Stimulated activated CD4-positive, alpha-beta T cell treated with anti-CD3 and anti-CD28 coated beads, Interleukin-12 subunit alpha, Interleukin-12 subunit beta, amount 100 ng/mL, for 4 hours (primary cell): ENCODE measurements at places on chromosomes 5 and 9.

GRCh38 chr9:96574931-96575351, 44.7 kb downstream of the CDC14B start:
- DNase-seq, result no peak

DNA sequence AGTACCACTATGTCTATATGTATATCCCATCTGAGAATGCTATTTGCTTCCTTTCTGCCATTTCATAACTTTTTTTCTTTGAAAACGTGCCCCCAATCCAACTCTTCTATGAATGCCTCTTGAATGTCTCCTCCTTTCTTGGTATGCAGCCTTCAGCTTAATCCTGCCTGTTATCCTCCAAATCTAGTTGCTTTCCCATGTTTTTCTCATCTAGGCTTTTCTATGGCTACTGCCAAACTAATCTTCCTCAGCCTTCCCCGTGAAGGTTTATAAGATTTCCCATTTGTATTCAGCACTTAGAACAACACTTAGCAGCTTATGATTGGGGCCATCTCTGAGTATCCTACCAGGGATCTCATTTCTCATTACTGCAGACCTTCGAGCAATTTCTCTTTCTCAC, 2.5 kb downstream of the TGFBR1 start:
- DNase-seq, result no peak

- DNase-seq, result no peak
Observed at GRCh38 chr5:148844433-148845280, 18.2 kb downstream of the ADRB2 start.

- no peak for DNase-seq
Observed at GRCh38 chr9:81671880-81672280, 17.5 kb downstream of the TLE1 start.

- DNase-seq, result no peak
Observed at GRCh38 chr9:21711504-21711903, 90.9 kb upstream of the MTAP start.

- no peak for DNase-seq
Observed at GRCh38 chr5:161030229-161030628, 178.2 kb upstream of the ATP10B start.

GRCh38 chr5:71652803-71653543, 65.8 kb downstream of the MCCC2 start:
- no peak for DNase-seq

DNA sequence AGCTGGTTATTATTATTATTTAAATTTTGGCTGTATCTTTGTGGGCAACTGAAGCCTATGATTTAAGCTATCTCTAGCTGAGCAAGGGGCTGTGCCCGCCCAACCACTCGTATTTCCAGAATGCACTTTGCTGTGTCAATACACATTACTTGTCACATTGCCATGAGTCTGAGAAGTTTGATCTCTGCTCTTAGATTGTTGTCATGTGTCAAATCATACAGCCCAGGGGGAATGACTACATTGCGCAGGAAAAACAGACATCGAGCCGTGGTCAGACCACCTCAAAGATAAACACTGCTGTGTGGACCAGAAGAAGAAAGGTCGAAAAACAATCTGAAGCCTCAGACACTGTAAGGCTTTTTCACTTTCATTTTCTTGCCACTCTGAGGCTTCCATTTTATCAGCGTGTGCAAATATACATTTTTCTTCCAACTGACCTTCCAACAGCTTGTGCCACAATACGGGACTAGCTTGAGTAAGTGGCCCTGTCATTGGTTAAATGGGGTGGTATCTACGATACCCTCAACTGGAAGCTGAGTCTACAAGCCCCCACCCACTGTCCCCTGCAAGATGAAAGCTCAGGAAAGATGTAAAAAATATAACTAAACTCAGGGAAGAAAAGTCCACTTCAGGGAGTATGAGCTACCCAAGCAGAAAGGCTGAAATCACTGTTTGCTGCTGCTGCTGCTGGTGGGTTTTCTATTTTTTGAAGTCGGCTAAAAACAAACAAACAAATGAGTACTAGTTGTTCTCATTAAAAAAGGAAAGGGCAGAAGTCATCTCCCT, 603.0 kb downstream of the BNC2 start:
- no peak for DNase-seq

GRCh38 chr9:81344366-81344765, 345.0 kb downstream of the TLE1 start:
- no peak for DNase-seq

DNA sequence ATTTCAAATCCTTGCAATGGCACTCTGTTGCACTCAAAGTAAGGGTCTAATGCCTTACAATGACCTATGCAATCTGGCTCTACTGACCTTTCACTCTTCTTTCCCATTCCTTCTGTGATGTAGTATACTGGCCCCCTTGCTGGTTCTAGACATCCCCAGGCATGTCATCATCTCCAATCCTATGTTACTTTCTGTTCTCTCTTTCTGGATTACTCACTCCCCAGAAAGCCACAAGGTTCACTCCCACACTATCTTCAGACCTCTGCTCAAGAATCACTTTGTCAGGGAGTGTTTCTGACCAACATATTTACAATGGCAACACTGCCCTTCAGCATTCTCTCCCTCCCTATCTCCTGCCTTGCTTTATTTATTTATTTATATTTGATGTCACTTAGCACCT, 802.2 kb upstream of the WWC1 start:
- no peak for DNase-seq

DNA sequence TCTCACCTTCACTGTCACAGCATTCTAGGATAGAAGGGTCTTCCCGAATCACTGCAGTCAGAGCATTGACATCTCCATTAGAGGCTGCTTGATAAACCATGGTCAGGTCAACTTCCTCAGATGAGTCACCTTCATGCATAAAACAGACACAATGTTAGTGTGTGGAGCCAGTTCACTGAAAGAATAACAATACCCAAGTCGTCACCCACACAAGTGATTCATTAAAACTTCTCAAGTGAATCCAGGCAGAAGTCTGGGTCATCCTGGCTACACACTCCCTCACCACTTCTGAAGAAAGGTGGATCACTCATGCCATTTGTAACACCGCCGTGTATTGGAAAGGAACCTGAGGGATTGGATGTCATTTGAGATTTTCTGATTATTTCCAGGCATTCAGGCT, 49.6 kb downstream of the ANKRD55 start:
- DNase-seq, result no peak

- no peak for DNase-seq
Observed at GRCh38 chr9:84057662-84058061, 77.1 kb downstream of the RMI1 start.

- DNase-seq, result no peak
Observed at GRCh38 chr5:116521173-116521872, 53.3 kb downstream of the SEMA6A start.

DNA sequence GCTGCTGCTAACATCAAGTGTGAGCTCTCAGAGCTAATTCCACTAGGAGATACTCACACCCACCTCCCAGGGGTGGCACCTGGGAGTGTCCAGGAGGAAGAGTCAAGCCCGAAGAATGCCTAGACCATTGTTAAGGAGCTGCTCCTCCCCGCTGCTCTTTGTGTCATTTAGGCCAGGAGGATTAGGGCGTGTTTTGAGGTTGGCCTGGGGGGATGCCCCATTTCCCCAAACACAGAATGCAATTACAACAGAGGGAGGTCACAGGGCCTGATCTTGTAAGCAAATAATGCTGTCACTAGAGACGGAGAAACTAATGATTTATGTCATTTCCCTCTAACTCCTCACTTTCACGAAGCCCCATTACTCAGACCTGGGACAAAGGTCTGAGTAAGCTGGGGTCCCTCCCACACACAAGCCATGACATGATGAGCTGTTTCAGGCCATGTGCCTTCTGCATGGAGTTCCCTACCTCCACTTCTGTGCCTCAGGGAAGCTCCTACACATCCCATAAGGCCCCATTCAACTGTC, 312.5 kb downstream of the ACTL7B start:
- DNase-seq, result no peak

- DNase-seq, result no peak
Observed at GRCh38 chr9:128101231-128101661, 26.3 kb downstream of the PTGES2 start.

GRCh38 chr5:154543380-154543779, 65.4 kb upstream of the HAND1 start:
- DNase-seq, result no peak

- DNase-seq, result no peak
Observed at GRCh38 chr5:38453921-38454320, 102.5 kb downstream of the LIFR start.

DNA sequence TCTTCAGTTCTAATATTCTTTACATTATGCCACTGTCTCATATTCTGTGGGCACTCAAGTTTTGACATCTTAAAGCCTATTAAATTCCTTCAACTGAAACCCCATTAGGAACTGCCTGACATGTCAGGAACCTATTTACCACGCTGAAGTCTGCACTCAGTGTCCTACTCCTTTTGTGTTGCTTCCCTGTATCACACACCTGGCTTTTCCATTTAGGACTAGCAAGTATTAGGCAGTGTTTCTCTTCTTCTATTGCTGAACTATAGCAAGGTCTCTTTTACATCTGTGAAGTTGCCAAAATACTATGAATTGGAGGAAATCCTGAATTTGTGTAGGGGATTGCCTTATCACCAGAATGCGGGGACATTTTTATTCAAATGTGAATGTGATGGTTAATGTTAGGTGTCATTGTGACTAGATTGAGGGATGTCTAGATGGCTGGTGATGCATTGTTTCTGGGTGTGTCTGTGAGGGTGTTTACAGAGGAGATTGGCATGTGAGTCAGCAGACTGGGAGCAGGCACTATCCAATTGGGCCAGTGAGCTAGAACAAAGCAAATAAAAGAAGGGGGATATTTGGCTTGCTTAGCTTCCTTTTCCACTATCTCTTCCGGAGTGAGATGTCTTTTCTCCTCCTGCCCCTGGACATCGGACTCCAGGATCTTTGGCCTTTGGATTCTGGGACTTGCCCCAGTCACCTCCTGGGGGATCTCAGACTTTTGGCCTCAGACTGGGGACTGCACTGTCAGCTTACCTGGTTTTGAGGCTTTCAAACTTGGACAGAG, 21.2 kb upstream of the VCAN start:
- no peak for DNase-seq

- no peak for DNase-seq
Observed at GRCh38 chr9:95370064-95370463, 52.6 kb upstream of the FANCC start.

GRCh38 chr9:137478962-137479861, 20.1 kb upstream of the NSMF start:
- no peak for DNase-seq

GRCh38 chr9:69816735-69817134, 3.9 kb upstream of the CFAP95 start:
- DNase-seq, result no peak

GRCh38 chr9:65459756-65460320, 174.8 kb upstream of the FOXD4L5 start:
- DNase-seq, result no peak

GRCh38 chr9:91541734-91542133, 118.1 kb upstream of the NFIL3 start:
- DNase-seq, result no peak

DNA sequence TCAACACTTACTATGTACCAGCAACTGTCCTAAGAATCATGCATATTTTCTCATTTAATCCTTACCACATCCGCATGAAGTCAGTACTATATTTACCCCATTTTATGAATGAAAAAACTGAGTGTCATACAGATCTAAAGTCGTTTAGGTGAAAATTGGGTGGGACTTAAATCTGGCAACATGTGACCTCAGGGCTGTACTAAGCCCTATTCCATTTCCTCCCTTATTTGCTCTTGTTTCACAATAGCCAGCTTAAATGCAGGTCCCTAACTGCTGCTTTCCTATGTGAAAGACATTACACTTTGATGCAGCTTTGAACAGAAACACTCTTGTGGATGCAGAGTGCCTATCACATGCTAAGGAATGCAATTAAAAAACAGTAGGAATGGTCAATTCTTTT, 2.5 kb upstream of the RAB14 start:
- DNase-seq, result no peak

DNA sequence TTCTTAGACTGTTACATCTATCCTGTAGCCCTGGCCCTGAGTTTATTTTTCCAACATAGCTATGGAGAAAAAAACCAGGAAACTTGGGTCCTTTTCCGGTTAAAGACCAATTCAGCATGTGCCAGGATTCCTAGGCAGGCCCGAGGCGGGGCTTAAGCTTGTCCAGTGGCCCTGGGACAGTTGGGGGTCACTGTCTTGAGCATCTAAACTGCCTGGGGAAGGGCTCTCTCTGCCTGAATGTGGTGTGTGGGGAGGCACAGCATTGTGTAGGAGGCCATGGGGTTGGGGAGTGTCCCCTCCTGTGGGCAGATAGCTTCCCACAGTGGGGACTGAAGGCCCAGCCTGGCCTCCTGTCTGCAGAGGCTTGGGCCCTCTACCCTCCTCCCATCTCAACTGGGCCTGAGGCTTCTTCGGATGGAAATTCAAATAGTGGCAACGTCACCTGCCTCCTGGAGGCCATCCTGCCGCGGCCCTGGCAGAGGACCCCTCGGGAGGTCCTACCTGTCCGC, 88.8 kb downstream of the PHF2 start:
- no peak for DNase-seq

GRCh38 chr9:8552732-8553131, 753.2 kb upstream of the DMAC1 start:
- DNase-seq, result no peak

GRCh38 chr5:171390883-171391677, 3.4 kb downstream of the NPM1 start:
- DNase-seq, result no peak

GRCh38 chr9:35948901-35949318, 9.0 kb downstream of the OR2S2 start:
- DNase-seq, result no peak

DNA sequence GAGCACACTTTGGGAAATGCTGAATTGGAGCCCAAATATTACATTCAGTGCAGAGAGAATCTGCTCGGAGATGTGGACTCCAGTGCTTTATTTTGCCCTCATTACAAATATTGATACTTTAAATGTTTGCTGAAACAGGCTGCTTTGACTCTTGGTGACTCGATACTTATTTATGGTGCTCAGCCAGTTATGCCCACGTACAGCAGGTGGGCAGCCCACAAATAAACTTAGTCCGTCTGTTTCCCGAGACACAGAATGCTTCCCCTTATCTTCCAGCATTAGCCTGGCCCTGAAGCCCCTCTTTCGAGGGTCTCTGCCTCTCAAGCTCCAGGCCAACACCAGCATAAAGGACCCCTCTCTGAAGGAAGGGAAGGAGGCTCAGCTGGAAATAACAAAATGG, 158.7 kb downstream of the SMARCA2 start:
- DNase-seq, result no peak
